Left cardiac atrium (tissue), 4 donors: ENCODE measurements at places on chromosomes 6 and 20.

DNA sequence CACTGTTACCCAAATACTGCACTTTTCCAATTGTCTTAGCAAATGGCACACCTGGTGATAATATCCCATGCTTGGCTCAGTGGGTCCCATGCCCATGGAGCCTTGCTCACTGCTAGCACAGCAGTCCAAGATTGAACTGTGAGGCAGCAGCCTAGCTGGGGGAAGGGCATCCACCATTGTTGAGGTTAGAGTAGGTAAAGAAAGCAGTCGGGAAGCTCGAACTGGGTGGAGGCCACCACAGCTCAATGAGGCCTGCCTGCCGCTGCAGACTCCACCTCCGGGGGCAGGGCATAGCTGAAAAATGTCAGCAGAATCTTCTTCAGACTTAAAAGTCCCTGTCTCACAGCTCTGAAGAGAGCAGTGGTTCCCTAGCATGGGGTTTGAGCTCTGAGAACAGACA is 9.2 kb upstream of the CST2 start:
- no peak for DNase-seq

DNA sequence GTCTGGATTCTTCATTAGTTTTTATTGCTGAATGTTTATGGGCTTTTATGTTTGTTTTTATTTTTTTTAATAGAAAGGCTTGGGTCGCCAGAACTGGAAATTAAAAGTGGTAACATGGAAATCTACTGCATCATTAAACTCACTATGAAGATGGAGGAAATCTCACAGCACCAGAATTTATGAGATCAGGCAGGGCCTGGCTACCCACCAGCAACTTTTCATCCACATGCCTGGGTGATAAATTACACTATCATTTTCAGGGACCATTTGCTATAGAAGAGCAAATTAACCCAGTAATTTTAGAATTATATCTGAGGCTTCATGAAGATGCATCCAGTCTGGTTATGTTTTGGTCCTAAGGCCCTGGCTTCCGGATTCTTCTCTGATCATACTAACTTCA is 57.8 kb upstream of the PLCB4 start:
- DNase-seq, result no peak

GRCh38 chr6:72689107-72689954 is 67.5 kb downstream of the KCNQ5 start:
- DNase-seq, result no peak

- DNase-seq, result no peak
Measured at GRCh38 chr6:11552442-11552841, 14.9 kb downstream of the TMEM170B start.
